ENCODE measurements at places on chromosomes 2 and 18.
A peak's percentile ranks its signal among the peaks of the same experiment; 100 is the strongest.

- no peak for DNase-seq
Observed at GRCh38 chr2:74450570-74451190, 4.2 kb upstream of the INO80B start.

DNA sequence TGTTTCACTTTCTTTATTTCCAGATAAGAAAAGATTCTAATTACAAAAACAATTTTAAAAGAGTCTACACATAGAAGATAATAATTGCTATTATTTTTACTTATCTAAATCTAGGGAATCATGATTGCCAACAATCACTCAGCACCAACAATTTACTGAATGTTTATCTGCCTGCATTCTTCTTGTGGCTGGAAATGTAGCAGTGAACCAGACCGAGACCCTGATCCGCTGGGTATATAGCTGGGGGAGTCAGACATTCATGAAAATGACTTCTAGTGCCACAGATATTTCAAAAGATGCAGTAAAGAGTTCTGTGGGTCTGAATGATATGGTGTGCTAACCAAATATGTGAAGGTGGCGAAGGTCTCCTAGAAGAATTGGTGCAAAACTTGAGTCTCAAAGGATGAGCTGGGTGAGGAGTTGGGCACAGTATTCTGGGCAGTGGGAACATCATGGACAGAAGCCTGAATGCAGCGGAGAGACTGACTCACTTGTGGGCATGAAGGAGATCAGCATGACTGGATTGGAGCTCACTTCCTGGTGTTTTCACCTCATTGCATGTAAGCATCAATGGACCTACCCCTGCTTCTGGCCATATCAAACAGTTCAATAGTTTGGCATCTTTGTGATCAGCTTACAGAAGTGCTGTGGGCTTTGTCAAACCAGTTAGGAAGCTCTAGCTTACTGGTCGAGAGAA, 26.1 kb upstream of the FN1 start:
- DNase-seq = no peak

DNA sequence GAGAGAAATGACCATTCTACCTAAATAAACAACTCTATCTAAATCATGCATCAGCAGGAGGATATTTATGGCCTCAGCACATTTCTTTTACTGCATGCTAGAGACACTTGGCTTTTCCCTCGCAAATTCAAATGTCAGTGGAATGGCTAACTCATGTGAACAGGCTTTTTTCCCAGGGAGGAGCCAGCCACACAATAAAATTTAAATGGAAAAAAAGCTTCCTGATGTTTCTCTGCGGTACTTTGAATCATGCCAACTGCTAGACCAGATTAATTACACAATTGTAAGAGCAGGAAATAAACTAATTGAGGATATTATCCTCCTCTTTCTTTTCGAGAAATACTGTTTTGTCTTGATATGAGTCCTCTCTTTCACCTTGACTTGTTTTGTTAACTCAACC, 676.3 kb downstream of the IRS1 start:
- no peak for DNase-seq

DNA sequence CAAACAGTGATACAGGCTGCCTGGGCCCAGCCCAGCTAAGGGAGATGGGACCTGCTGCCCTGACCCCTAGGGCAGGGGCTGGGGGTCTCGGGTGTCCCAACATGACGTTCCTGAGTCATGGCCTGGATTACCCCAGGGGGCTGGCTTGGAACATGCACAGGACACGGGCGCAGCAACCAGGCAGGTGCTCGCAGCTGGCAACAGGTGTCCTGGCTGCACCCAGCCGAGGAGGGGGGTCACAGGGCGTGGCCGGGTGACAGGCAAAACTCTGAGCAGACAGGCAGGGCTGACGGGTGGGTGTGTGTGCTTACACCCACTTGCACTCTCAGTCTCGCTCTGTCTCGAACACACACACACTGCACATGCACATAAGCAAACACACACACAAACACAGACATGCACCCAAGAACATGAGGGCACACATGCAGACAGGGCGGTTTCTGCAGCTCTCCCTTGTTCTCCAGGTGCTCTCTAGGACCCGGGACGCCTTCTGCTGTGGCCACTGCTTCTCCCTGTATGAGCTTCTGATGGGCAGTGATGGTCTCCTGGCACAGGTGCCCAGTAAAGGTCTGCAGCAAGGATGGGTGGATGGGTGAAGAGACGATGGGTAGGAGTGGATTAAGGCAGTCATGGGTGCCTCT, 33.7 kb upstream of the TAF1B start:
- DNase-seq = no peak

- no peak for DNase-seq
Observed at GRCh38 chr2:240160291-240161086, 20.0 kb upstream of the OTOS start.

DNA sequence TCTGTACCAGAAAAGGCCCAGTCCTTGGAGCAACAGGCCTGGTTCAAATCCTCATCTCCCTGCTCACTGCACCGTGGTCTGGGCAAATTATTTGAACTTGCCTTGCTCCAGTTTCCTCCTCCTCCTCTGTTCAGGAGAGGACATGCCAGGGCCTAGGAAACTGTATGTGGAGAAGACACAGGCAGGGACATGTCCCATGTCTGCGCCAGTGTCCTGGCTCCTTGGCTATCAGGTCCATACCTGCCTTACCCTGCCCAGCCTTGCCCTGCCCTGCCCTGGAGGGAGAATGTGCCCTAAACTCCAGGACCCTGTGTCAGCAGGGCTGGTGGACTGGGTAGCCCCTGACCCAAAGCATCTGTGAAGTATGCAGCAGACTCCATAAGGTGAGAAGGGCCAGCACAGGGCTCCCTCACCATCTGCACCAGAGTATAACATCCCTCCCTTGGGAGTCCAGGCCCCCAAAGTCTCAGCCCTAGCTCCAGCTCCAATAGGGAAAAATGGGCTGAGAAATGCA, 165.3 kb downstream of the GALNT1 start:
- DNase-seq = no peak

DNA sequence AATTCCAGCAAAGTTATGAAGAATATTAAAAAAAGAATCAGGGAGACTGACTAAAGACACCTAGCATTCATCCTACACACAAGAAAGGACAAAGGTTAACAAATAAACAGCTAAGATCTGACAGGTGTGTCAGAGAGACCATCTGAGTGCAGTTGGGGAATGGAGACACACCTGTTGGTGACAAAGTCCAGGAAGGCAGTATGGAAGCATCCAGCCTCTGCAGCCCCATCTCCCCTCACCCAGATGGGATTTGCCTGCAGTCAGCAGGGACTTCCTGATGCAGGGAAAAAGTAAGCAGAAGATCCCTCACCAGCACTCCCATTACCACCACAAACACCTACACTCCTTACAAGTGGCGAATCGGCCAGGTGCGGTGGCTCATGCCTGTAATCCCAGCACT, 37.9 kb downstream of the USP34 start:
- no peak for DNase-seq

DNA sequence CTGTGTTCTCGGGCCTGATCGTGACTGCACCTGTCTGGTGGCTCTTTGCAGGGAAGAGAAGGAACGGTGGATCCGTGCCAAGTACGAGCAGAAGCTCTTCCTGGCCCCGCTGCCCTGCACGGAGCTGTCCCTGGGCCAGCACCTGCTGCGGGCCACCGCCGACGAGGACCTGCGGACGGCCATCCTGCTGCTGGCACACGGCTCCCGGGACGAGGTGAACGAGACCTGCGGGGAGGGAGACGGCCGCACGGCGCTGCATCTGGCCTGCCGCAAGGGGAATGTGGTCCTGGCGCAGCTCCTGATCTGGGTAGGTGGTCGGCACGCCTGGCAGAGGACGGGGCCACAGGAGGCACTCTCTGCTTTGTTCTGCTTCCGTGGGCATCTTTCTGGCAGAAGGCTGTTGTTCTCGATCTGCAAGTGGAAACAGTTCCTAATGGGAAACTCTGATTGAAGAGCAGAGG, 48.0 kb downstream of the GBX2 start:
- no peak for DNase-seq

- no peak for DNase-seq
Observed at GRCh38 chr18:73244401-73244800, 376.6 kb upstream of the NETO1 start.

- DNase-seq = no peak
Observed at GRCh38 chr2:42810971-42811811, 18.8 kb upstream of the HAAO start.

GRCh38 chr18:8814206-8814605, 108.8 kb downstream of the MTCL1 start:
- no peak for DNase-seq

GRCh38 chr18:37537868-37538525, 27.6 kb downstream of the CELF4 start:
- peak; percentile 27 for DNase-seq

GRCh38 chr18:69647702-69648101, 247.0 kb downstream of the DOK6 start:
- no peak for DNase-seq

DNA sequence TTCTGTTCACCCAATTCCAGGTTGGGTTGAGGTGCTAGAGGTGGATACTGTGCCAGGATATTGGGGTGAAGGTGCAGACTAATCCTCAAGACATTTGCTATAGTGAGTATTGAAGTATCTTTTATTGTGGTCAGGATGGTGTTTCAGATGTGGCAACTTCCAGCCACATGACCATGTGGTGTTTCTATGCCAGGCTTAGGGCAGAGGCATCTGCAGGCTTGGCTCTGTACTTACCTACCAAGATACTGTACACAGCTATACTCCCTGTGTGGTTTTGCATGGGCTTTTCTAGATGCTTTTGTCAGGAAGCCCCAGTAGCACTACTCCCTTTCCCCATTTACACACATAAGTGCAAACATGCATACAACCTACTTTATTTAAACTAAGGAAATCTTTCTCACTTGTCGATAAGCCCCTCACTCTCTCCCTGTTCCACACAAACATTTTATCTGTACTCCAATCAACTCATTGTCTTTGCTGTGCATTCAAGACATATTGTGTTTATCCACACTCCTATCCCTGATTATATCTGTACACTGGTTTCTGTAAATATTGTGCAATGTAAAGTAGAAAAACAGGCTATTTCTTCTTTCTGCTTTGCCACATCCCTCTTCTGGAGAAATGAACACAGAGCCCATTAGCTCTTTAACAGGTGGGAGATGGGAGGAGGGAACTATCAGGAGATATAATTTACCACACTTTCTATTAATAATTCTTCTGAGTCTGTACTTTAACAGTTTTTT, 12.3 kb downstream of the ARL6IP6 start:
- peak; percentile 80 for DNase-seq

- DNase-seq = no peak
Observed at GRCh38 chr2:61943251-61943650, 37.8 kb downstream of the COMMD1 start.

GRCh38 chr2:173355132-173355865, 627 bp downstream of the CDCA7 start:
- DNase-seq = peak; percentile 6

DNA sequence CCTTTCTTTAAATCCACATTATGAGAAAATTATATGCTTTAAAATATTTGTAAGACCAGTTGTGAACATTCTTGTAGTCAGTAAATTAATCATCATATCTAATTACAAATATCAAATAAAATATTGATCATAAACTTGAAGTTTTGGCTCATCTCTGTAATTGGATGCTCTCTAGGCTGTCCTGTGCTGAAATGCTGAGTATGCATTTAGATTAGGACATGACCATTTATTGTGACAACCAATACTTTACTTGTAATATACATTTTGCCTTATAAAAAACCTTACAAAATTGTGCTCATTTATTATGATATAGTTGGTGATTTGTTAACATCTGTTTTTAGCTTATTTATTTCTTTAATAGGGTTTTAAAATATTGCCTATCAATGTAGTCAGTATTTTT, 116.1 kb upstream of the DOCK10 start:
- no peak for DNase-seq

GRCh38 chr2:110820128-110820527, 87.8 kb downstream of the ACOXL start:
- DNase-seq = no peak

- no peak for DNase-seq
Observed at GRCh38 chr2:231769170-231770136, 11.6 kb downstream of the PDE6D start.

DNA sequence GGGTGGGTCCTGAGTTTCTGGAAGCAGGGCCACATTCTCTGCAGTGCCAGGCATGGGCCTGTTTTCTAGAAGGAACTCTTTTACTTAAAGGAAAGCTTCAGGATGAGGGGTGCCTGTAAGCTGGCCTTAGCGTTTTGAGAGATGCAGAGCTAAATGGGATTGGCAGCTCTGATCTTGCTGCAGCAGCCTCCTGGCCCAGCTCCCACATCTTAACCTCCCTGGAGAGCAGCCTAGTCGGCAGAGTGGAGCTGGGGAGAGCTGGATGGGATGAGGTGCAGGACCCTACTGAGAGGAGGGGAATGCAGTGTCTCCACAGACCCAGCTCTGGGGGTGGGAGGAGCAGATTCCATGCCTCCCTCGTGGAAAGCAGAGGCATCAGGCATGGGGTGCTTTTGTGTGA, 52.0 kb downstream of the TMEM17 start:
- DNase-seq = no peak

GRCh38 chr18:49479381-49480137, 7.5 kb downstream of the C18orf32 start:
- no peak for DNase-seq

DNA sequence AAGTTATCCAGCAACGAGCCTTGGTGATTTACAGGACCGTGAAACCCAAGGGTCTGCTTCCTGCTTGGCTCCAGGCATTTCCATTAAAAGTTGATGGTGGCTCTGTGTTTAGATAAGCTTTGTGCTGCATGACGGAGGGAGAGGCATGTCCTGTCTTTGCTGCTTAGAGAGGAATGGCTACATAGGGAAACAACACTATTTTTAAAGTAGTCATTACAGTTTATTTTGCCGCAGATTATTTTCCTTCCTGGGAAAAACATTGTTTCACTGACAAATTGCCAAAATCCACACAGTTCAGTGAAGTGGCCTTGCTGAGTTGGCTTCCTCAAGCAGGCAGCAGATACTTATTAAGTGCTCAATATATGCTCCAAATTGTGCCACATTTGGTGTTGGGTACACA, 98.5 kb downstream of the THSD7B start:
- no peak for DNase-seq

DNA sequence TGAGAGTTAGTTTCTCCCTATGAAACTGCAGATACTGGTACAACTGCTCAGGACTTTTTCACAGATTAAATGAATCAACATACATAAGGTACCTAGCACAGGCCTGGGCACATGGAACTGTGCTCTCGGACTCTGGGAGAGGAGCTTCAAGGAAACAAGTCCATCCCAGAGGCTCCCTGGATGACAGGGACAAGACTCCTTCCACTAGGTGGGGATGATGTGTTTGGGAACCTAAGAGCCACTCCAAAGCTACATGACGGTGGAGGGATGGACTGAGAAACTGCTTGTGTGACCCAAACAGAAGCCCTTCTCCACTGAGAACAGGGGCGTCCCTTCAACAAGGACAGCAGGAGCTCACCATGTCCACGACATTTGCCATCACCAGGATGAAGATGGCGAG, 37.1 kb downstream of the CENPO start:
- DNase-seq = no peak

Data from T-helper 2 cell (primary cell).